H9 (cell line): ENCODE measurements at places on chromosomes 2 and 18.

GRCh38 chr2:78992807-78993517 is 32.5 kb upstream of the REG3G start:
- DNase-seq = peak; percentile 88

GRCh38 chr18:77187189-77187588 is 54.6 kb upstream of the MBP start:
- no peak for DNase-seq

GRCh38 chr2:153196378-153197058 is 282.0 kb downstream of the RPRM start:
- DNase-seq = no peak

DNA sequence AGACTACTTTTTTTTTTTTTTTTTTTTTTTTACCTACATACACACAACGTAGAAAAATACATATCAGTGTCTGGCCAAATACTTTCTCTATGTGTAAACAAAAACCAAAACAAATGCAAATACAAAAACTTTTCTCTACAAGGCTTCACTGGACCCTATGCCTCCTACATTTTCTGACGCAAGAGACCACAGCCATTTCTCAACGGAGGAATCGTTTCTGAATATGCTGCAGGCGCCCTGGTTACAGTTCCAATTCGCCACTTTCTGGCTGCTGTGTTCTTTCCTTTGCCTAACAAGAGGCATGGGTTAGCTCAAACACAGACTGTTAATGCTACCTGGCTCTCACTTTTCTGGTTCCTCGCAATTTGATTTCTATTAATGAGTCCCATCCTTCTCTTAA is 96.4 kb downstream of the EPB41L3 start:
- DNase-seq = no peak

- DNase-seq = no peak
These were observed 930.0 kb upstream of the KLHL29 start for GRCh38 chr2:22454826-22455485.

- peak; percentile 9 for DNase-seq
These were observed 53.2 kb downstream of the SUMO1 start for GRCh38 chr2:202185156-202185555.

DNA sequence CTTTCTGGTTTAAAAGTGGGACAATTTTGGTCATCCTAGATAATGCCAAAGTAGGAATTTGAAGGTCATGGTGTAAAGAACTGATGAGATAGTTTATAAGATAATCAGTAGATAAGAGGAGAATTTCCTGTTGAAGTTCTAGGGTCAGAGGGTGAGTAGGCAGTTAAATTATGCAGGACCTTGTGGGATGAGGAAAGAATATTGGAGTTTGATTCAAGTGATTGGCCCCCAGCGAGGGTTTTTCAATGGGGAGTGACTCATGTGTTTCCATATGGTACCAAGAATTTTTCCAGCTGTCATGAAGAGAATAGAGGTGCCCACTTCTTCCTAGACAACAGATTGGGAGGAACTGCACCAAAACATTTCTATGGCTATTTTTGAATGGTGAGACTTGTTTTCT is 940.2 kb upstream of the ZEB2 start:
- DNase-seq = no peak

- DNase-seq = no peak
These were observed 720.3 kb downstream of the GALR1 start for GRCh38 chr18:77969972-77970371.

DNA sequence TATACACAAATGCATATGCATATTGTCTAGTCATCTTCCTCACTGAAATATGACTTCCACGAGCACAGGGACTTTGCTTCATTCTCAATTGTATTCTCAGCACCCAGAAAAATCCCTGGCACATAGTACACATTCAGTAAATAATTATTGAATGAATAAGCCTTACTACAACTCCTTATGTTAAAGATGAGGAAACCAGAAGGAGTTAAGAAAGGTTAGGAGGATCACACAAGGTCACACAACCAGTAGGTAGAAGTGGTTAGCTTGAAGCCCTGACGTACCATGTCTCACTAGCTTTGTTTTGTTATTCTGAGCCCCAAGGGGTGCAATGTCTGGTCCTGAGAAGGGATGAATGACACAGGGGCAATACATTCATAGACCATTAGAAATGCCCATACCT is 220.9 kb upstream of the PID1 start:
- no peak for DNase-seq

- DNase-seq = no peak
These were observed 427.7 kb downstream of the METTL4 start for GRCh38 chr18:2143636-2144035.

- peak; percentile 92 for DNase-seq
These were observed 87.3 kb downstream of the ACAA2 start for GRCh38 chr18:49725809-49726674.

GRCh38 chr2:159793326-159793725 is 4.7 kb downstream of the CD302 start:
- DNase-seq = no peak

GRCh38 chr18:42509750-42510415 is 554.8 kb downstream of the PIK3C3 start:
- DNase-seq = no peak

- no peak for DNase-seq
These were observed 19.7 kb downstream of the CCDC102B start for GRCh38 chr18:68817584-68817983.

DNA sequence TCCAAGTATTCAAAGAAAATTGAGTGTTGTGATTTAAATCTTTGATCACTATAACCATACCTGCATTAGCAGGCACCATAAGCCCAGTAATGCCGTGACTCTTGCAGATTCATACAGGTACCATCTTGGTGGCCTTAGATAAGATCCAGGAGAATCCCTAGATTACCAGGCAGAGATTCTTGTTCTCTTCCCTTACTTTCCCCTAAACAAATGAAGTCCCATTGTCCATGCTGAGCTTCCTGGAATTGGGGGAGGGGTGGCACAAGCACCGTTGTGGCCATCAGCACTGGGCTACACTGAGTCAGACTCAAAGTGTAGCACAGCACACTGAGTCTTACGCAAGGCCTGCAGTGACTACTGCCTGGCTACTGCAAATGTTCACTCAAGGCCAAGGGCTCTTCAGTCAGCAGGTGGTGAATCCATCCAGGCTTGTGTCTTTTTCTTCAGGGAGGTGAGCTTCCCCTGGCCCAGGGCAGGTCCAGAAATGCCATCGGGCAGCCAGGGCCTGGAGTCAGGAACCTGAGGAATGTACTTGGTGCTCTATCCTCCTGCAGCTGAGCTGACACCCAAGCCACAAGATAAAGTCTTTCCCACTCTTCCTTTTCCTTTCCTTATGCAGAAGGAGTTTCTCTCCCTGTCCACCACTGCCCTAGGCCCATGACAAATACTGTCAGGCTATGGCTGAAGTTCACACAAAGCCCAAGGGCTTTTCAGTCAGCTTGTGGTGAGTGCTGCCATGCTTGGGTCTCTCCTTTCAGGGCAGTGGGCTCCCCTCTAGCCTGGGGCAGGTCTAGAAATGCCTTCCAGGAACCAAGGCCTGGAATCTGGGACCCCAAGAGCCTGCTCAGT is 52.6 kb downstream of the CD28 start:
- no peak for DNase-seq

GRCh38 chr2:66433945-66434678 is 813 bp upstream of the MEIS1 start:
- DNase-seq = peak; percentile 63

- no peak for DNase-seq
These were observed 73.6 kb upstream of the TSPYL6 start for GRCh38 chr2:54329482-54330161.

DNA sequence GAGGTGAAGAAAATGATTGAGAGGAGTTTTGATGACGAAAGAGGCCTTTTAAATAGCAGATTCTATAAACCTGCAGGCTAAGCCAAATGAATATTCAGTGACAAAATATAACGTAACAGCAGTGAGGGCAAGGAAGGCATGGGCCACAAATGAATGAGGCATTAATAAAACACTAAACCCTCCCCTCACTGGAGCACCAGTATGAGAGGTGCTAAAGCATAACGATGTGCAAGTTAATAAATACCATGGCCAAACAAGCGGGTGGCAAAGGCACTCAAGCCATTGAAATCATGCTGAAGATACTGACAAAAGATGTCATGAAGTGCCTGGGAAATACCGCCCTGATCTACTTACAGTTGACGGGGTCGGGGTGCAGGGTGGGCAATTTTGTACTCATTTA is 30.2 kb upstream of the LONRF2 start:
- no peak for DNase-seq

- DNase-seq = no peak
These were observed 188.2 kb downstream of the PTH2R start for GRCh38 chr2:208594642-208595385.

GRCh38 chr2:11618708-11619062 is 51.3 kb downstream of the NTSR2 start:
- DNase-seq = no peak

DNA sequence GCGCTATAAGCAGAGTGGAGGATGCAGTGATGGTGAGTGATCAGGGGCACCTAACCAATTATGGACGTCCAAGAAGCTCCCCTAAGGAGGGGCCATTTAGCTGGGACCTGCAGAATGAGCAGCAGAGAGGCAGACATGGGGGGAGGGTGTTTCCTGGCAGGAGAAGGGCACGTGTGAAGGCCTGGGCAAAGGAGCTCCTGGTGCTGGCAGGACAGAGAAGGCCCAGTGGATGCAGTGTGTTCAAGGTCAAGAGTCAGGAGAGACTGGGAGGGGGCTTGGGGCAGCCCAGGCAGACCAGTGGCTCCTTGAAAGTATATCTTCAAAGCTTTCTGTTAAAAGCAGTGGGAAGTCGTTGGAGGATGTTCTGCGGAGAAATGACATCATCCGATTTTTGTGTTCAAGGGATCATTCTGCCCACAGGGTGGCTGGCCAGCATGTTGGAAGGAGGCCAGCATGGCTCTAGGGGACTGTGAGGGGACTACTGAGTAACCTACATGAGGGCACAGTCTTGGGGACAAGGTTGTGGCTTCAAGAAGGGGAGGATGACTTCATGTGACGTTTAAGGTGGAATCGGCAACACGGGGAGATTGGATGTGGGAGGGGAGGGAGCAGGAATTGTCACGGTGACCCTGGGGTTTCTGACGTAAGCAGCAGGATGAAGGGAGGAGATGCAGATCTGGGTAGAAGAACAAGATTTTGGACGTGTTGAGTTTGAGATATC is 9.0 kb upstream of the CIB4 start:
- no peak for DNase-seq

DNA sequence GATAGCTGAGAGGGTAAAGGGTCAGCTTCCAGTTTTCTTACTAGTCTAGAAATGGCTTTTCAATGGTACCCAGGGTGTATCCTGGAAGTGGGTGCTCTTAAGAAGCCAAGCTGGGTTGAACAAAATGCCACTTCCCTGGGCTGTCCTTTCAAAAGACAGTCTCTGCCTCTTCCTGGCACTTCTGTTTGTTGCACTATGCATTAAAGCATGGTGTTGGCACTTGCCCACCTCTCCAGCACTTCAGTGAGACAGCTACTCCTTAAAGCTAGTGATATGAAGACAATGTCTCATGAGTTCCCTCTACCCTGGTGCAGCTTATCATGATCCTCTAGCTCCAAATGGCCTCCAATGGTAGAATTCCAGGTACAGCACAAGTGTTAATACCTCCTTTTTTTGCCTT is 74.3 kb upstream of the IGFBP5 start:
- DNase-seq = no peak

DNA sequence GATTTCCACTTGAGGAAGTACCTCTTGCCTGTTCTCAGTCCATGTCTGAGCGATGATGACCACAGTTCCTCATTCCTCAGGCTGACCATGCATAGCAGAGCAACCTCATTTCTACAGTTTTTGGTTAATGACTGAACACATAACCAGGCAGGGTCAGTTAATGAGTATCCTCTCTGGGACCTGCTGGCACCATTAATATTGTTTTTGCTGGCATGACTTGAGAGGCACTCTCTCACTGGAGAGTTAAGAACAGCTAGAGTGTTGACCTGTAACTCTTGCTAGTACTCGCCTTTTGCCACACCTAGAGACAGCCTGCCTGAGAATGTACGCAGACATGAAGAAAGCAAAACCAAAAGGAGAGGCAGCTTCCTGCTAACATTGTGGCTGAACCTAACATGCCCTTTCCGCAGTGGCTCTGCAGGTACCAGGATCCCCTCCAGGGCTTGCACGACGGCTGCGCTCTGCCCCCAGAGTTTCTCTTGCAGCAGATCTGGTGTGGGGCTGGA is 23.9 kb downstream of the PECR start:
- DNase-seq = no peak

DNA sequence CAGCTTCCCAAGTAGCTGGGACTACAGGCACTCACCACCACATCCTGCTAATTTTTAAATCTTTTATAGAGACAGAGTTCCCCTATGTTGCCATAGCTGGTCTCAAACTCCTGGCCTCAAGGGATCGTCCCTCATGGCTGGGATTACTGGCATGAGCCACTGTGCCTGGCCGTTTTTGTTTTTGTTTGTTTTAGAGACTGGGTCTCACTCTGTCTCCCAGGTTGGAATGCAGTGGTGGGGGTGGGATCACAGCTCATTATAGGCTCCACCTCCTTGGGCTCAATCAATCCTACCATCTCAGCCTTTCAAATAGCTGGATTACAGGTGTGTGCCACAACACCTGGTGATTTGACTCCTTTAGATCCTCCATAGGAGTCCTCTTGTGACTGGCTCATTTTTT is 19.5 kb upstream of the ZDBF2 start:
- peak; percentile 68 for DNase-seq

DNA sequence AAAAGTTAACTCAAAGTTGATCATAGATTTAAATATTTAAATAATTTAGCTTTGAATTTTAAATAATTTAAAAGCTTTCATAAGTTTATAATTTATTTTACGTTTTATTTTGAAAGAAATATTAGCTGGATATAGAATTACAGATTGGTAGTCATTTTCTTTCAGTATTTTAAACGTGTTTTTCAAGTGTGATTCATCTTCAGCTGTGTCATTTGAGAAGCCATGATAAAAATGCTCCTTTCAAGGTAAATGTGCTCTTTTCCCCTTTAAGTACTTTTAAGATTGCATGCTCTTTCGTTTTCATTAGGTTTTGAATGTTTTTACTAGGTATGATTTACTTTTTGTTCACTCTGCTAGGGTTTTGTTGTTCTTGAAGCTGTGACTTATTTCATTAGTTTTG is 116.8 kb upstream of the FIGN start:
- no peak for DNase-seq

DNA sequence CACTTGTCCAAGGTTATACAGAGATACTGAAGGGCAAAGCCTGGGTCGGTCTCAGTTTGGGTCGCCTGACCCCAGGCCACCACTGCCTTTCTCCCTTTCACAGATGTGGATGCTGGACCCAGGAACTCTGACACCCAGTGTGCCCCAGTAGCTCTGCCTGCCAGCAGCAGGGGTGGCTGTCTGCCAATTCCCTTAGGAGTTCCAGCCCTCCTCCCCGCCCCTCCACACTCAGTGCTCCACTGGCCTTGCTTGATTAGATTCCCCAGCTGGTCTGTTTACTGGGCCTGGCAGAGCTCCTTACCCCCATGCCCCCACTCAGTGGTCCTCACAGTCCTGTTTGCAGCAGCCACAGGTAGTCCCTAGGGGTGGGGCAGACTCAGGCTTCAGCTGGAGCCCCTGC is 75.5 kb downstream of the NPAS2 start:
- no peak for DNase-seq
